ENCODE measurements at places on chromosomes 5 and 9.

- DNase-seq = peak; percentile 91
Observed at GRCh38 chr5:127820910-127821553, 117.8 kb downstream of the CCDC192 start.

GRCh38 chr9:16484180-16484579 lies 386.3 kb downstream of the BNC2 start:
- no peak for DNase-seq

DNA sequence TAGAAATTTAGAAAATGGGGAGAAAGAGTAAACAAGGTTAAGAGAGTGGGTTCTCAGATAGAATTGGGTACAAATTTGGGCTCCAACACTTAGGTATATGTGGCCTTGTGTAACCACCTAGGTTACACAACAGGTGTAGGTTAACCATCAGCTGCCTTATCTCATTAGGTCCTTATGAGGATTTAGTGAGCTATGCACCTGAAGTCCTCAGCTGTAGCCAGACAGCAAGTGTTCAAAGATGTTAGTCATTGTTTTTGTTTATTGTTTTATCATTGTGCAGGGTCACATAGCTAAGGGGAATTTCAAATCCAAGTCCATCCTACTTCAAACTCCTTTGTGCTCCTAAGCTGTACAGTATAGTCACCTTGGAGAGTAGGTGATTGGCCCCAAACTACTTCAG lies 970 bp upstream of the TRIM32 start:
- peak; percentile 43 for DNase-seq

GRCh38 chr9:70013598-70014196 lies 30.0 kb upstream of the MAMDC2 start:
- DNase-seq = peak; percentile 36

DNA sequence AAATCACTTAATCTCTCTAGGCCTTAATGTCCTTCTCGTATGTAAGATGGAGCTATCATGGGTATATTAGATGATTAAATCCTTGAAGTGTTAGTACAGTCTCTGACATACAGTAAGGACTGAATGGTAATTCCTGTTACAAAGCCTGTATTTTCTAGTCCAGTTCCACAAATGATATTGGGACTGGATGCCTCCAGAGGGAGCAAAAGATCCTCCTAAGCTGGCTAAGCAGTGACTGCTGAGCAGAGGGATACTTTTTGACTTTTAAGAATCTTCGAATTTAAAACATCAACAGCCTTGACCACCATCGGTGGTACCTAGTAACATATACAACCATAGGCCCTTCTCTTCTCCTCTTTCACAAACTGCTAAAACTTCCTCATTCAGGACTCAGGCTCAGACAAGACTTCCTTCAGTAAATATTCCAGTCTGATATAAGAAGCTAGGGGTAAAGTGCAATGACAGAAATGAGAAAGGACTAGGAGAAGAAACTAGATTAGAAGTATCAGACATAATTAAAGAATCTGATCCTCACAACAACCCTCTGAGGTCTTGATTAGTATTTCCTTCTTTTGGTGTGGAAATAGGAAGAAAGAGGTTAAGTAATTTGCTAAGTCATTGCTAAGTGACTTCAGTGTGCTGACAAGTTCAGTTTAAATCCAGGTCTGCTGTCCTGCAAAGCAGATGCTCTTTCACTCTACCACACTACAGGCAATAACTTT lies 13.9 kb downstream of the PTAR1 start:
- no peak for DNase-seq

- no peak for DNase-seq
Observed at GRCh38 chr9:37520641-37521040, 34.9 kb downstream of the POLR1E start.

GRCh38 chr5:94672746-94673145 lies 54.3 kb downstream of the SLF1 start:
- DNase-seq = no peak

- no peak for DNase-seq
Observed at GRCh38 chr5:81537905-81538547, 144.1 kb upstream of the ACOT12 start.

GRCh38 chr9:116493183-116493860 lies 193.8 kb upstream of the TRIM32 start:
- no peak for DNase-seq

DNA sequence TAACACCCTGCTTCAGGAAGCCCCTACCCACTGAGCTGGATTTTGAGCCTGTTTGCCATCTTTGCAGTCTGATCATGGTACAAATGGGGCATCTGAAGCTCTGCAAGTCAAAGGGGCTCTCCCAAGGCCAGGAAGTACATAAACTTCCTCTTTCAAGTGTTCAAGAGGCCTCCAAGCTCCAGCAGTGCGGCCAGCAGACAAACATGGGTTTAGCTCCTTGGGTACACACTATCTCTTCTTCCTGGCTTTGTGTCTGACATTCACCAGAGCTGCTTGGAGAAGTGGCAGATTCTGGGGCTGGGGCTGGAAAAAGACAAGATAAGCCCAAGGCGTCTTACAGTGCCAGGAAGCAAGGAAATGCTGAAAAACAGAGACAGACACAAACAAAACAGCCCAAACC lies 34.1 kb downstream of the LAMC3 start:
- DNase-seq = no peak

DNA sequence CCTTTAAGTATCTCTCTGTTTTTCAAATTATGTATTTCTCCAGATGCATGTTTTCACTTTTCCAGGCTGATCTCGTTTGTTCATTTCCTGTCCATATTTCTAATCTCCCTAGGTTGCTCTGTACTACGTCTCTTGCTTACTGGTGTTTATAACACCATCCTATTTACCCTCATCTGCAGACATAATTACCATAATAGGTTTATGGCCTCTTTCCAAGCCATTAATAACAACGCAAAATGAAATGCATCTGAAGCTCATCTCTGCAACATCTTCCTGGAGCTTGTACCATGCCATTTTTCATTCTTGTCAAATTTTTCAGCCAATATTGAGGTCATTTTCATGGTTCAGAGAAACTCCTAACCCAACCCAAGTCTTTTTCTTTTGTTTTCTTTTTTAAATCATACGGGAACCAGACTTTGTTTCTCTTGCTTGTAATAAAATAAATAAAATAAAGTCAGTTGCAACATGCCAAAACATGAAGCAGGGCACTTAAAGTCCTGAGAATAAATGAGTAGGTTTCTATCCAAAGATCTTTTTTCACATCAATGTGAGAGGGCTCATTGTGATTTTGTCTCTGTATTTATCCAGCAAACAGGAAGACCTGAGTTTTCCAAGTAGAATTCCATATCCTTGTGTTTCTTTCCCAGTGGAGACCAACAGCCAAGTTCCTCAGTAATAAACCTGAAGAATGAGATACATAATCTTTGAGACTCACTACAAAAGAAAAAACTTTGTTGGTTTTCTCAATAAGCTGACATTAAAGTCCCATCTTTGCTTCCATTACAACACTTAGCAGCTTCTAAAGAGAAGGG lies 37.0 kb downstream of the DPYSL3 start:
- no peak for DNase-seq

DNA sequence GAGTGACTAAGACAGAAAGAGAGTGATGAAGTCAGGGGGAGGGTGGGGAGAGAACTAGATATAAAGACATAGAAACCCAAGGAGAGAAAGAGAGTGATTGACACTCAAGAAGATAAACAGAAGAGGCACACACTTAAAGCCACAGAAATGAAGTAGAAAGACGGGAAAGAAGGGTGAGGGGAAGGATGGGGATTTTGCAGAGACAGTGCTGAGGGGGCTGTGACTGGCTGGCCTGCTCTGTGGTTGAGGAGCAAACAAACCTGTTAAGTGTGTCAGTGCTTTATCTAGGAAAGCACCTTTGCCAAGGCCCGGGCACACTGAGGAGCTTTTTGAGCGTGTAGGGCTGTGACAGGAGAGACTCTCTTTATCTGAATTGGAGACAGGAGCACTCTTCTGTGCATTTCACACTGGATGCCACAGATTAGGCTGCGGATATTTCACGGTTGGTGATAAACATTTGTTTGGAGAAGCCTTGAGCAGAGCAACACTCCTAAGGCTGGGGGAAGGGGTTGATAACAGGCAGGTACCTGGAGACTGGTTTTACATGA lies 109.1 kb downstream of the DOCK2 start:
- DNase-seq = peak; percentile 23

DNA sequence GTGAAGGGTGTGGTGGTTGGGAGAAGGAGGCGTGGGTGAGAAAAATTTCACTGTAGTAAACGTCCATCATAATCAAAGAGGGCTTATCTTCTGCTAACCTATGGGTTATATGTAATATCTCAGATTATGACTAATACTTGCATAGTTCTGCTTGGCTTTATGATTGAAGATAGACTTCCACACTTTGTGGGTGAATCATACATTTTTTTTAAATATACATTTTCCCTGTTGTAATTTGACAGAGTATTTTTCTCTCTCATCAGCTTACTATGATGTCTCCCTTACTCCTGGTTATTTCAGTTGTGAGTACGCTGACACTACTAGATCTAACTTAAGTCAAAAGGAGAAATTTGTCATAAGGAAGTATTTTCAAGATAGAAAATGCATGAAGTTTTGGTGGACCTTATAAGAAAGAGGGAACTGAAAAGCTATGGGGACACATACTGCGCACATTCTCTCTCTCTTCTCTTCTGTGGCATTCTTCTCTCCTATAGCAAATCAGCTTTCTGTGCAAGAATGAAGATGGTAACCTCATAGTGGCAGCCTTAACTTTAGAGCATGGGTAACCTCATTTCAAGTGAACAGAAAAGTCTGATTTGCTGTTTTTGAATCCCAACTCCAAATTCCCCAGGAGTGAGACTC lies 4.9 kb upstream of the JAK2 start:
- no peak for DNase-seq

DNA sequence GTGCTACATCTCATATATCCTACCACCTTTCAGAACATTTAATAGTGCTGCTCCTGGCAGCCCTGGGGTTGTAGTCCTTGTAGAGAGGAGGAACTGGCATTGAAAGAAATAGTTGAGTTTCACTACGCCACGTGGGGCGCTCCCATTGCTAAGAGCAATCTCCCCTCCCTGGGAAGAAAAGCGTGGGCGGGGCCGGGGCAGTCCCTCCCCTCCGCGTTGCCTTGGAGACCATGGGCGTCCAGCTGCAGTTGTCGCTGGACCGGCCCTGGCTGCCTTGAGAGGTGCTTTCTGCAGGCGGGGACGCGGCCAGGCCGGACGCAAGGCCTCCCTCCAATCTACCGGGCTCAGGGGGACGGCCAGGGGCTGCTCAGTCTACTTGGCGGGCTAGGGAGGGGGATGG lies 368 bp upstream of the CCDC180 start:
- DNase-seq = peak; percentile 71

DNA sequence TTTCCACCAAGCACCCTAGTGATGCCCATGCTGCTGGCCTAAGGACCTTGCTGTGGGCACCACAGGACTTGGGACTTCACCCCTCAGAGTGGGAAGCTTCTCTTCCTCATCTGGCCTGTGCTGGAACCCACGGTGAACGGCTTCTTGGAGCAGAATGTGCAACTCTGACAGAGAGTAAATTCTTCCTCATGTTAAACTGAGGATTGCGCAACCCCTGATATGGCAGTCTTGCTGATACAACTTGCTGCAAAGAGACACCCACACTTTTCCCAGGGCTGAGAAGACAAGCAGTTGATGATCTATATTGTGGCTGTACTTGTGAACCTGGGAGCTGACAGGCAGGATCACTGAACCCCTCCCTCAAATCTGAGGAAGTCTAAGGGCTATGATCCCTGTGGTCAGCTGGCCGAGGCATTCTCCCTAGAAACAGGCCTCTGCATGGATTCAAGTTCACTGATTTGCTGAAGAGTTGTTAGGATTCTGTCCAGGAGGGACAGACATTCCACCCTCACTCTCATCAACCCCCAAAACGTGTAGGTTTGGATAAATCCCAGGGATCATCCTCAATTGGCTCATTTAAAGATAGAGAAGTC lies 307.2 kb downstream of the MTRR start:
- no peak for DNase-seq

DNA sequence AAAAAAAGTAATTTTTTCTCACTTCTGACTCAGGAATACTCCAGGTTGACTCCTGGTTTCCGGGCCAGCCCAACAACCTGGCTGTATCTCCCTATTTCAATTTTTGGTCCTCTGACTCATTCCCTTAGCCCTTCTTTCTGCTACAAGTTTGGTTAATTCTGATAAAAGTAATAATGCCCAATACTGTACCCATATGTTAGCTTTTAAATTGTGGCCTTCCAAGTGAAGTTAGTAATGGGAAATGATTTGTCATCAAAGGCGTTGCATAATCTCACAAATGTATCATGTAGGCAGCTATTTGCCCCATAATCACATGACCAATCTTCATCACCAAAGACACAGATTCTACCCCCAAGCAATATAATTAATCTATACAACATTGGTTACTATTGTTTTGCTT lies 31.1 kb upstream of the BNC2 start:
- no peak for DNase-seq

- DNase-seq = no peak
Observed at GRCh38 chr5:85868070-85868469, 749.7 kb upstream of the COX7C start.

DNA sequence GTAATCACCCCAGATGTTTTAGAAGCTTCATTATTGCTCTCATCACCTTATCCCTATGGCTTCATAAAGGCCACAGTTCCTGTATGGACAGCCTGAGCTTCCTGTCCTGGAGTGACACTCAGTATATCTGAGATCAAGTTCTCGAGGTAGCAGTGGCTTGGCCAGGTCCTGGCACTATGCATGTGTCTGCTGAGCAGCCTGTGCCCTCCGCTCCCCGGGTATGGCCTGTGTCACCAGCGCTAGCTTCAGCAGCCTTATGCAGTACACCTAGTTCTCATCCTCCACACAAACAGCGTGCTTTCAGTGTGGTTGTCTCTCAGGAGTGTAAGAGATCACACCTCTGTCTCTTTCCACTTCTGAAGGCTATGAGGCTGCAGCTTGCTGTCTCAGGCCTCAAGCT lies 514.7 kb downstream of the DIRAS2 start:
- no peak for DNase-seq

DNA sequence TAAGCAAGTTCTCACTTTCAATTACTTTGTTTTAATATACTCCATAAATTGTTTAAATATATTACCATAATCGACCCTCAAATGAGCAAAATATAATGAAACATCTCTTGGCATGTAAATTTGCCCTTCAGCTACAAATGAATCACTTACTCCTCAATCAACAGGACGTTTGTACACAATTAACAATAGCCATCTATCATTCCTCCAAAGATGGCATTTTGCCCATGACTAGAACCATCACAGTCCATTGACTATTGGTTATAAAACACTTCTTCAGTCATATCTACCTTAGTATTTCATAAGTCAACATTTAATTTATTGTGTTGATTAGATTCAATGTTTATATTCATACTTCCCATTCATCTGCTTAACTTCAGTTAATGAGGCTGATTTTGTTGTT lies 127.2 kb downstream of the CTNND2 start:
- no peak for DNase-seq

DNA sequence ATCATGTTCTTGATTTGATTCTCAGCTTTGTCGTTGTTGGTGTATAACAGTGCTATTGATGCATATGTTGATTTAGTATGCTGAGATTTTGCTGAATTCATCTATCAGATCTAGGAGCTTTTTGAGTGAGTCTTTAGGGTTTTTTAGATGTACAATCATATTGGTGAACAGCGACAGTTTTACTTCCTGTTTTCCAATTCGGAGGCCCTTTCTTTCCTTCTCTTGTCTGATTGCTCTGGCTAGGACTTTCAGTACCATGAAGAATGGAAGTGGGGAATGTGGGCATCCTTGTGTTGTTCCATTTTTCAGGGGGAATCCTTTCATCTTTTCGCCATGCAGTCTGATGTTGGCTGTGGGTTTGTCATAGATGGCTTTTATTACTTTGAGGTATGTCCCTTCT lies 100.4 kb downstream of the SGCD start:
- DNase-seq = no peak

- no peak for DNase-seq
Observed at GRCh38 chr5:136067422-136067821, 38.6 kb downstream of the TGFBI start.

- DNase-seq = peak; percentile 17
Observed at GRCh38 chr9:113875459-113876150, 504 bp upstream of the ZNF618 start.

GRCh38 chr5:52624291-52624690 lies 163.4 kb upstream of the ITGA1 start:
- no peak for DNase-seq

Measured in kidney tubule cell (primary cell).